CD4-positive, alpha-beta memory T cell (primary cell): ENCODE measurements at places on chromosomes 13 and 19.

DNA sequence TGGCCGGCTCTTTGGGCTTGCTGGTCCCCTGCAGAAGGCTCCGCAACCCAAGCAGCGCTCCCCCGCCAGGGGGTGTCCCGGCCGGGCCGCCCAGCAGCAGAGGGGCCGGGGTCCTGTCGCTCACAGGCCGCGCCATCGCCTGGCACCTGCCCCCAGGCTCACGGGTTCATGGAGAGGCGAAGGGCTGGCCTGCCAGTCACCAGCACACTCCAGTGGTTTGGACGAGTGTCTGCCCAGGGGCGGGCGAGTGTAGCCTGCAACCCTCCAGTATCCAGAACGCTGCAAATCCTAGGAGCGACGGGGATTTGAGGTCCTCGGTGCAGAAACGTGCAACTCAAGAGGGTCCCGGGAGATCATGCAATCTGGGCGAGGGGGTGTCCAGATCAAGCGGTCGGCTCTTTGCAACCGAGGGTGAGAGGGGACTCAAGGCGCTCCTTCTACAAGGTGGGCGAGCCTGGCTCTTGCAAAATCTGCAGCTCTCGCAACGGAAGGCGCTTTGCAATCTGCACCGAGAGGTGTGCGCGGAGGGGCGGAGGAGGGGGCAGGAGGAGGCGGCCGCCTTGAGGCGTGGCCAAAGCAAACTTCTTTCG is at the start of gene DBP:
Gene DBP, minus strand, starts transcription at position 521 of the 590 bp plus-strand sequence. Its CDS starts 385 bp downstream, at position 136.
- no peak for DNase-seq

DNA sequence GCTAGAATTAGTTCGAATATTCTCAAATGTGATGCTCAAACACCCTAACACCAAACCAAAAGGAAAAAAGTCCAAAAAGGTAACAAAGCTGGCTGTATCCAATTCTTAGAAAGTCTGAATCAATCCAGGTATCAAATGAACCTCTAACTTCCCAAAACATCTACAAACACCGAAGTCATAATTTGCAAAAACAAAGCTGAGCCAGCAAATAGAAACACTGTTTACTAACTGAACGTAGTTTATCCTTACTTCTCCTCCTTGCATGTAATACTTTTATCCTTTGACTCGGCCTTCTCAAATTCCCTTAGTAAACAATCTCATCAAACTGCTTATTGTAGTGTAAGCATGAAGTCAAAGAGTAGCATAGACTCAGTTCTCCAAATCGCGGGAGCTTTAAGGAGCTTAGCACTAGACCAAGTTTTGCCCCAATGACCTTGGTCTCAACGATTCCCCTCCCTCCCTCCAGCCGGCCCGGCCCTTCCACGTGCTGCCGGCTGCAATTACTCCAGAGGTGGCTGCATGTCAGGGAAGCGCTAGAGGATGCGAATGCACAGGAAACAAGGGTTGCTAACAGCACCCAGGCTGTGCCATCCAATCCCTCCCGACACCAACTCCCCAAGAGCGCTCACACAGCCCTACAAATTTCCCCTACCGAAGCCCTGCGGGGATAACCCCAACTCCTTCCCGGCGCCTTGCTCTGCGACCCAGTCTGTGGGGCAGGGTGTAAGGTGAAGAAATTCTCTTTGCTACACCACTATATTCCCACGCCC is 693 bp downstream of the XPO4 start:
- DNase-seq, result no peak

DNA sequence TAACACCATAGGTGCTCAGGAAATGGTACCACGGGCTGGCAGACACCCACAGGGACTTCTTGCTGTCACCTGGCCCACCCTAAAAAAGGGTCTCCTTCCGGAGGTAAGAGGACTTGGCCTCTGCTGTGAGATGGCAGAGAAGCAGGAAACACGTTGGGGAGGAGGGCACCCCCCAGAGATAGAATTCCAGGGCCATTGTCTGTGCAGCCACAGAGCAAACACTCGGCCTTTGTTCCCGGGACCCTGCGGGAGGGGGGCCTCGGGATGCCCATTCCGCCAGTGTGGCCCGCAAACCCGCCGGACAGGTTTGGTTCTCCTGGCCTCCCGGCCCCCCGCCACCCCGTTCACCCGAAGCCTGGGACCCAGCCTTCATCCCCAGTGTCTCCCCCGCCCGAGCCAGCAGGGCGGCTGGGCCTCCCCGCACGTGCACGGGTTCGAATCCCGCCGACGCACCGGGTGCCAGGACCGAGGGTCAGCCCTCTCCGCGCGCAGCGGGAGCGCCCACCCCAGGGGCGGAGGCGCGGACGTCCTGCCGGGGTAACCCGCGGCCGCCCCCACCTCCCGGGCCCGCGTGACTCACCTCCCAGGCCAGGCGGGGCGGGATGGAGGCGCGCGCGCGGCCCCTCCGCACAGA is 714 bp downstream of the PLPP2 start:
- DNase-seq, result no peak

- no peak for DNase-seq
Observed at GRCh38 chr13:105428811-105429210, 1106.7 kb downstream of the EFNB2 start.

- DNase-seq, result no peak
Observed at GRCh38 chr13:70792121-70792520, 683.9 kb upstream of the KLHL1 start.

DNA sequence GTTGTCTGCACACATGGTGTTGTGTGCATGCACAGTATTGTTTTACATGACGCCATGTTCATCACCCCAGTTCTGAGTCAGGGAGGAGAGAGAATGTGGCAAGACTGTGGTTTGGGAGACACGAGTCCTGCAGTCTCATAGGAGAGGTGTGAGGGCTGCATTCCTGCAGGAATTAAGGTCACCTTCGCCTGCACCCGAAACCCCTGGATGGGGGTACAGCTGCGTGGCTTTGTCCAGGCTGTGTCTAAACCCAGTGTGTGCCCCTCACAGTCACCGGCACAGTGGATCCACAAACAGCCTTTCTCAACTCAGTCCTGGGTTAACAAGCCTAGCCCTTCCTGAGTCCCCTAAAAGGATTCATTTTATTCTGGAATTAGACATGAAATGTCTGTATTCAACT is 5.7 kb downstream of the ADPRHL1 start:
- DNase-seq, result no peak
